ENCODE measurements at places on chromosomes 6 and 20. TPM values are rescaled to one million over a fixed set of nuclear protein-coding genes. Genes with fewer than 3 reads are reported as not detected.
A peak's percentile ranks its signal among the peaks of the same experiment; 100 is the strongest.

- DNase-seq, result no peak
Measured at GRCh38 chr6:13390658-13391057, 62.3 kb upstream of the TBC1D7 start.

DNA sequence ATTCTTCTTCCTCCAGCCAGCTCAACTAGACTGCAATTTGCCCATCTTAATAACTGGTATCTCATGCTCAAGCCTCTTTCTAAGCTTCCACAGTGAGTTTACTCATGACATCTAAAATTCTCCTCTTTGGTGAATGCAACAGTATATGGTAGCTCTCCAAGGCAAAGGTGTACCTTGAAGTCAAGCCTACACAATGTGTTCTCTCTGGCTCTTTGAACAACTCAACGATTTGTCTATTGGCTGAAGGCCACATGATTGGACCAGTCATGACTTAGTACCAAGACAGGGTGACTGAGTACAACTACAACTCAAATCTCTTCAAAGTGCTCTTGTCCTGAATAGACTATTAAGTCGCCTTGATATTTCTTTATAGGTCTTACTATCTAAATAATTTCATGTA is 199.6 kb downstream of the PKHD1 start:
- DNase-seq, result no peak

DNA sequence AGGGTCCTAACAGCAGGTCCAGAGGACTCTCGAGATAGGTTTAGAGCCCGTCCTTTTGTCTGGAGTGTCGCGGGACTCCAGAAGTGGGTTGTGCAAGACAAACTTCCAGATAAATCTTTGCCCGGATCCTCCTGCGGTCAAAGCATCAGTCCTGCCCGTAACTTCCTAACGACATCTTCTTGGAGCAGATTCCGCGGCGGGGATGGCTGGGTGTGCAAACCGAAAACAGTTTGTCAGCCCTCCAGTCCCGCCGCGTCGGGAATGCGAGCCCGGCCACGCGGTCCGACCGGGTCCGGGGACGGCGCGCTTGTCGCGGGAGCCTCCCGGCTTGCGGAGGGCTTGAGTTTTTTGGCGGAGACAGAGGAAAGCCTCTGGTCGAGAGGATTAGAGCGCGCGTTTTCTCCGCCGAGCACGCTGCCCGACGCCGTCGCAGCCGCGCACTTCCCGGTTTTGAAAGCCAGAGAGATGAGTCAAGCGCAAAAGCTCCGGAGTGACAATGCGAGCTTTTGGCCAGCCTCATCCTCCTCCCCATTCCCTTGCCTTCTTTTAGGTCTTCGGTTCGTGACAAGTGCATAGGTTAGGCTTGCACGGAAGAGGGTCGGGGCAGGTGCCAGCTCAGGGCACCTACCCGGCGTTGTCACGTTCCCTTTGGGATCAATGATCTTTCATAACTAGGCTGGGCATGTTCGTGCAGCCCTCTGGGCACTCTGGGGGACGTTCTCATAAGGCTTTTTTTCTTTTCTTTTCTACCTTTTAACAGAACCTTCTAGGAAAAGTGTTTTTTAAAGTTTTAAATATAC is 91.3 kb upstream of the PRDM1 start:
- peak; percentile 69 for DNase-seq

KCNG1 gene
- 3.2 TPM for total RNA-seq

TNFRSF6B gene
- total RNA-seq, result 45.5 TPM

All from sigmoid colon (tissue), 7 donors.